T-helper 2 cell (primary cell): ENCODE measurements at places on chromosomes 2 and 18.
A peak's percentile ranks its signal among the peaks of the same experiment; 100 is the strongest.

GRCh38 chr2:73838889-73839534, 10.3 kb downstream of the STAMBP start:
- DNase-seq, result no peak

- no peak for DNase-seq
Measured at GRCh38 chr2:155368934-155369333, 670.4 kb downstream of the KCNJ3 start.

GRCh38 chr18:50706199-50706598, 113.6 kb downstream of the MRO start:
- no peak for DNase-seq

DNA sequence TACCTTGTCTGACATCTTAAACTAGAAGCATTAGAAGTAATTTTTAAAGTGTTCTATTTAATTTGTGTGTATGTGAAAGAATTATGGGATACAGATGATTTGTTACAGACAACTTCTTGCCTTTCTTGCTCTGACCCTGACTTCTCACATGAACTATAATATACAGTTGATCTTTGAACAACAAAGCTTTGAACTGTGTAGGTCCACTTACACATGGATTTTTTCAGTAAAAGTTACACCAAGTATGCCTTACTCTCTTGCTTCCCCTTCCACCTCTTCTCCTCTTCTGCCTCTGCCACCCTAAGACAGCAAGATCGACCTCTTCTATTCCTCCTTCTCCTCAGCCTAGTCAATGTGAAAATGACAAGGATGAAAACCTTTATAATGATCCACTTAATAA, 42.2 kb downstream of the SLC40A1 start:
- no peak for DNase-seq

- DNase-seq, result peak; percentile 39
Measured at GRCh38 chr2:135985826-135986393, 484 bp upstream of the DARS1 start.

GRCh38 chr2:108813732-108814131, 27.2 kb downstream of the CCDC138 start:
- DNase-seq, result no peak

GRCh38 chr2:96895746-96896651, 26.1 kb upstream of the SEMA4C start:
- no peak for DNase-seq

DNA sequence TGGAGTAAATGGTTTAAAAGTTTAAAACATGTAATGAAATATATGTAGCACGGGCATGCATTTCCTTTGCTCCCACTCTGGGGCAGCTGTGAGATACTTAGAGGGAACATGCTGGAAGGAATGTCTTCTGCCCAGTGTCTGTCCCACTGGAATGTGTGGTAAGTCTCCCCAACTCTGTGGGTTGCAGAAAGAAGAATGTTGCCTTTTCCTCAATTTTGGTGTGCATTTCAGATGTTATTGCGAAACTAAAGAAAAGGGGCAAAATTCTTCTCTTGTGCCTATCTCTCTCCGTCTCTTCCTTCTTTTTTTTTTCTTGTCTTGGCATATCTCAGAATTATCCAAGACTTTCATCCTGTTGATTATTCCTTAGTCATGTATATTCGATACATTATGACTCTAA, 201.1 kb downstream of the SH3RF3 start:
- DNase-seq, result no peak

GRCh38 chr2:152348388-152348787, 13.4 kb downstream of the FMNL2 start:
- no peak for DNase-seq

- DNase-seq, result no peak
Measured at GRCh38 chr2:241041589-241042158, 43.3 kb downstream of the SNED1 start.

DNA sequence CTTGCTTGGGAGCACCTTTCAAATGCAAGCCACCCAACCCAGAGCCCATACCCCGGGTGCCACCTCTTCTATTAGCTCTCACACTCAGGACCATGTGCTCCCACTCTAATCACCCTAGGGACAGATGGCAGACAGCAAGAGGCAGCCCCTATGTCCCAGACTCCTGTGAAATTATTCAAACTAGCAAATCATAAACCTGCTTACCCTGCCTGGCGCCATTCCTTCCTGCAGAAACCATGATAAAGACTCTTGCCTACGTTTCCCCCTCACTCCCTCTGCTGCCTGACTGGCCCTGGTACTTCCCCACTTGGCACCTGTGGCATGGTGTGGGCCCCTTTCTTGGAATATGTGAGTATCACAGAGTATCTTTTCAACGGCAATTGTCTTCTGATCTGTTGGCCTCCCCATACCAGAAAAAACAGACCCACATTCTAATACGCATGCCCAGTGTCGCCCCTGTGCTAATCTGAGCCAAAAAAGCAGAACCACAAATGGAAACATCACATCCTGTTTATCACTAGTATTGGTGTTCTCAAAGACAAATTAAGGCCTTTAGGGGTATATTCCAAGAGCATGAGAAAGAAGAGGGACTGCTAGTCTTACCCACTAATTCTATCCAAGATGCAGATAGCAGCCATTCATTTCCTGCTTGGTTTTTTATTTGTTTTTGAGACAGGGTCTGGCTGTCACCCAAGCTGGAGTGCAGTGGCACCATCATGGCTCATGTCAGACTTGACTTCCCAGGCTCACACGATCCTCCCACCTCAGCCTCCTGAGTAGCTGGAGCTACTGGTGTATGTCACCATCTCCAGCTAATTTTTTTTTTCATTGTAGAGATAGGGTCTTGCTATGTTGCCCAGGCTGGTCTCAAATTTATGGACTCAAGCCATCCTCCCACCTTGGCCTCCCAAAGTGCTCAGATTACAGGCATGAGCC, 44.1 kb upstream of the TTC39C start:
- DNase-seq, result peak; percentile 42

DNA sequence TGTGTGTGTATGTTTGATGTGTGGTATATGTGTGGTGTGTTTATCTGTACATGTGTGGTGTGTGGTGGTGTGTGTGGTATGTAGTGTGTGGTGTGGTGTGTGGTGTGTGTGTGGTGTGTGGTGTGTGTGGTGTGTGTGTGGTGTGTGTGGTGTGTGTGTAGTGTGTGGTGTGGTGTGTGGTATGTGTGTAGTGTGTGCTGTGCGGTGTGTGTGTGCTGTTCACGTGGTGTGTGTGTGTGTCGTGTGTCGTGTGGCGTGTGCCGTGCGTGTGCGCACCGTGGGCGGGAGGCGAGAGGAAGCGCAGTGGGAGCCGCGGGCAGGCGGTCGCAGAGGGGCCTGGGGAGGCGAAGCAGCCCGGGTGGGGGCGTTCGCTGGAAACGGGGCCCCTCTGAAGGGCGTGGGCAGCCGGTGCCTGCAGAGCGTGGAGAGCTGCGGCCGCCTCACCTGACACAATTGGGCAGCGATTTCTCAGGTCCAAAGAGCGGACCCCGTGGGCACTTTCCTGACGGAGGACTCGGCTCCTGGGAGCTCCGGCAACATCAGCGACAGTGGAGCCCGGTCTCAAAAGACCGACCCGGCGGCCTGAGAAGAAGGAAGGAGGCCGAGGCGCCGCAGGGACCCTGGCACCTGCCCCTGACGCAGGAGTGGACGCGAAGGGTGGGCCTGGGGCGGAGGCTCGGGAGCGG, 741.1 kb upstream of the SALL3 start:
- no peak for DNase-seq

DNA sequence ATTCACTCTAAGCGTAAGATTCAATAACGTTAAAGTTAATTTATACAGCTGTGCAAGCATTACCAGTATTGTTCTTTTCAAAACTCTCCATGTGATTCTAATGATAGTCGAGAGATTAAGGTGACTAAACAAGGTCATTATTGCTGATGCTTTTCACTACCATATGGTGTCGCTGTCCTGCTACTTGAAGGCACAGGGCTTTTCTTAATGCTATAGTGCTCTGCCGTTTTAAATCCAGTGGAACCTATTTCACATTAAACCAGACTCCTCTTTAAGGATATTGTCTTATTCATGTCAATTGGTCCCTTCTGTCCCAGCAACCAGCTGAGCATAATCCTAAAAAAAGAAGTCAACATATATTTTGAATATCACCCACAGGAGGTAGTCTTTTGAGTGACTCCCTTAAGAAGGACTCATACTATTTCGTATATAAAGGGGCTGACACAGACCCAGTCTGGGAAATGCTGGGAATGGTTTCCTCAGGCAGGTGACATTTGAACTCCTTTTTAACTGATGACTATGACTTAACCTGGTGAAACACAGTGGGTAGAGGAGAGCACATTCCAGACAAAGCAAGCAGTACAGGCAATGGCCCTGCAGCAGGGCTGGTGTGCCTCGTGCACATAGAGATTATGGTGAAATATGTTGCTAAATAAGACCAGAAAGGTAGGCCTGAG, 53.9 kb upstream of the CYTIP start:
- peak; percentile 12 for DNase-seq

DNA sequence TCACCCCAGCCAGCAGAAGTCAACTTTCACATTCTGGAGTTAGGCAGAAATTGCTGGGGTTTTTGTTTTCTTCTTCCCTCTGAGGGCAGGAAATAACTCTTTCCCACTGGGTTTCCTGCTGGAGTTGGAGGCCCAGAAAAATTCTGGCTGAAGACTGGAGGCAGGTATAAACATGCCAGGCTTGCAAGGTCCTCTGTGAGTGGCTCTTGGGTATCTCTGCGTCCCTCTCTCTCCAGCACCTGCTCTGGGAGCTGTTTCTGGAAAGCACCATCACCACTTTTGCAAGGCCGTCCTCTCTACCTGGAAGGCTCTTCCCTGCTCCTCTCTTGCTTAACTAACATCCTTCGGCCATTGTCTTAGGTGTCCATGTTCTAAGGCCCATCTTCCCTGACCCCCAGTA, 91.0 kb downstream of the MCFD2 start:
- no peak for DNase-seq

DNA sequence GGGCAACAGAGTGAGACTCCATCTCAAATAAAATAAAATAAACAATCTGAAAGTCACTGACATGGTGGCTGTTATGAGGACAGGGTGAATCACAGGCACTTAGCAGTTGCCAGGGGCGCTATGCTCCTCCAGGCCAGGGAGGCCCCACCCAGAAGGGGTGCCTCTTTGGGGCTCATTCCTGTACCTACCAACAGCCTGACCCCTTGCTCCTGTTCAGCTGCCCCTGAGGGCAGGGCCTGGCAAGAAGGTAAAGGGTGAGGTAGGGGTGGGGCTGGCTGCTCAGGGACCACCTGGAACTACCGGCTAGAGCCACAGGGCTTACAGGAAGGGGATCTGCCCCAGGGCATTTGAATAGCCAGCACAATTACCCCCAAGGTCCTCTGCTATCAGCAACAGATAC, 60.3 kb downstream of the INPP5D start:
- DNase-seq, result no peak

DNA sequence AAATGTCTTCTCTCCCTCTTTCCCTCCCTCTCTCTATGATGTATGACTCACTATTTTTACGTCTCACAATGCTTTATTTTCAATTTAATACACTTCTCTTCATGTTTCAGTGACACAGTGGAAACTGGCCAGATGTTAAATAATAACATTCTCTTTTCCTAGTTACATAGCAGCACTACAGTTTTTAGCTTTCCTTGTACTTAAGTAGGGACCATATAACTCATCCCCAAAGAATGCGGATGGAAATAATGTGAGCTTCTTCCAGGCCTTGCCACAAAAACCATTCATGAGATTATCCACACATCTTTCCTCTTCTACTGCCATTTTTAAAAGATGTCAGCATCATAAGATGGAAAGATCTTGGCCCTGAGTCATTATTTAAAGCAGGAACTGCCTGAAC, 789.4 kb downstream of the LRP1B start:
- DNase-seq, result no peak

DNA sequence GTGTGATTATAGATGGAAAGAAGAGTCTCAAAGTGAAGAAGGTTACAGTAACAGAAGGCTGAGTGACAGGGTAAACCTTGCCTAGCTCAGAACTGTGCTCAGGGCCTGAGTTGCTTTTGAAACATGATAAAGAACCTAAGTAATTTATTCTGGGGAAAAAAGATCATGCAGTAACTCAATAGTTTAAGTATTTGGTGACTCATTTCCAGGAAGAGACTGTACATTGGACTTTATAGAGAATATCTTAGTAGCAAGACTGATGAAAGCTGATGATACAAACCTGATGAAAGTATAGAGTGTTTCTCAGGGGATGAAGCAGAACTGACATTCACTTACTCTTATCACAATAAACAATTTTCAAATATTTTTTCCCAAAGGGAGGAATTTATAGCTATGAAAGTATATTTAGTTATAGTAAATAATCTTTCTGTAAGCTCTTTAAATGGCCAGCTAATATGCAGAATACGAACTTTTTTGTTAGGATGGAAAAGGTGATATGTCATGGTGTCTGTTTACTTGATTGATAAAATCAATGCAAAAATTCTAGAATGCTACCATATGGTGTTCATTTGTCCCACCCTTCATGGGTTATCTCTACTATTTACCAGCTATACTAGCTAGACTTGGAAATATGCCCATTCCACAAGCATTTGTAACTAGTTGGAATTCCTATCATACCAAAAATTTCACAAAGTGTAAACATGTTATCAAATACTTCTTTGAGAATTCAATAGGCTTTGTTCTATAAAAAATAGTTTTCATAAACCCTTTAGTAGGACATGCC, 1265.5 kb upstream of the ACVR2A start:
- no peak for DNase-seq

- DNase-seq, result peak; percentile 62
Measured at GRCh38 chr2:39513641-39514094, 76.6 kb upstream of the MAP4K3 start.

- no peak for DNase-seq
Measured at GRCh38 chr18:6748241-6748640, 18.7 kb downstream of the ARHGAP28 start.

GRCh38 chr2:107721586-107721985, 105.1 kb upstream of the RGPD4 start:
- no peak for DNase-seq

DNA sequence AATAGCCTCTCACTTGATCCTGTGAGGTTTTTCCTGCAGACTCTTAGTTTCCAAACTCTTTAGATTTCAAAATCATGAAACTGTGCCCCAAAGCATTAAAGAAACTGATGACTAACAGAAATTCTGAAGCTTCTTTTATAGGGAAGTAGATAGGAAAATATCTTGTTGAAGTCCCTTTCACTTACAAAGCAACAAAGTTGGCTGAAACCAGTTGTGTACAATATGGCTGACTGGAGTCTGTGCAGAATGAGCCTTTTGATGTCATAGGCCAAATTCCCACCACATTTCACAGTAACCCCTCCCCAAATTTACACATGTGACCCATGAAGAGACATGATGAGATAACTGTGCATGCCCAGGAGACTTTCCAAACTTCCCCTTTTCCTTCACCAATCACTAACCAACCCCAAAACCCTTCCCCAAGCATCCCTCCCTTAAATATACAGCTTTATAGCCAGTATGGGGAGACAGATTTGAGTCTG, 61.7 kb upstream of the NCK2 start:
- DNase-seq, result no peak

- no peak for DNase-seq
Measured at GRCh38 chr2:55932843-55933242, 9.3 kb upstream of the EFEMP1 start.

- DNase-seq, result no peak
Measured at GRCh38 chr2:127453392-127454171, 35.4 kb downstream of the PROC start.
